Kidney glomerular epithelial cell (primary cell): ENCODE measurements at places on chromosomes 1 and 21.
A peak's percentile ranks its signal among the peaks of the same experiment; 100 is the strongest.

DNA sequence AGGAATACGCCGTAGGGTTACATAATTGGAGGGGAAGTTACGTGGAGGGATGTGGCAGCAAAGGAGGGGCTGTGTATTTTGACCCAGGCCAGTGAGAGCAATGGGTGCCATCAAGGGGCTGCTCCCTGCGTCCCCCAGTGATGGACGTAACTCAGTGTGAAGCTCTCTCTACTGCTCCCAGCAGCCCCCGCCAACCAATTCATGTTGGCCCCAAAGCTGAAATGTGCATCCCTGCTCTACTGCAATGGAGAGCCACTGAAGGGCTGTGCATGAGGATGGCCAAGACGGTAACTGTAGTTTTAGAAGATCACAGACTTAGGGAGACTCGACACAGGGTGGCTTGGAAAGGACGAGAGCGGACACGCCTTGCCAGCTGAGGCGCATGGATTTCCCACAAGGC, 38.3 kb downstream of the PGBD5 start:
- DNase-seq = no peak

DNA sequence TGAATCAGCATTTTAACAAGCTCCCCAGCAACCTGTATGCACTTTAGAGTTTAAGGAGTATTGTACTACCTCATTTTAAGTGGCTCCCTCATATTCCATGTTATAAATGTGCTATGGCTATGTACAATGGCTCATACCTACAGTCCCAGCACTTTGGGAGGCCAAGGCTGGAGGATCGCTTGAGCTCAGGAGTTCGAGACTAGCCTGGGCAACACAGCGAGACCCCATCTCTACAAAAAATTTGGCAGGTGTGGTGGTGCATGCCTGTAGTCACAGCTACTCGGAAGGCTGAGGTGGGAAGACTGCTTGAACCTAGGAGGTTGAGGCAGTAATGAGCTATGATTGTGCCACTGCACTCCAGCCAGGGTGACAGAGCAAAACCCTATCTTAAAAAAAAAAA, 40.2 kb downstream of the PGBD5 start:
- no peak for DNase-seq

- DNase-seq = no peak
These were observed 106.7 kb upstream of the SLC5A9 start for GRCh38 chr1:48115835-48116234.

GRCh38 chr1:185438936-185439335, 121.9 kb upstream of the IVNS1ABP start:
- no peak for DNase-seq

DNA sequence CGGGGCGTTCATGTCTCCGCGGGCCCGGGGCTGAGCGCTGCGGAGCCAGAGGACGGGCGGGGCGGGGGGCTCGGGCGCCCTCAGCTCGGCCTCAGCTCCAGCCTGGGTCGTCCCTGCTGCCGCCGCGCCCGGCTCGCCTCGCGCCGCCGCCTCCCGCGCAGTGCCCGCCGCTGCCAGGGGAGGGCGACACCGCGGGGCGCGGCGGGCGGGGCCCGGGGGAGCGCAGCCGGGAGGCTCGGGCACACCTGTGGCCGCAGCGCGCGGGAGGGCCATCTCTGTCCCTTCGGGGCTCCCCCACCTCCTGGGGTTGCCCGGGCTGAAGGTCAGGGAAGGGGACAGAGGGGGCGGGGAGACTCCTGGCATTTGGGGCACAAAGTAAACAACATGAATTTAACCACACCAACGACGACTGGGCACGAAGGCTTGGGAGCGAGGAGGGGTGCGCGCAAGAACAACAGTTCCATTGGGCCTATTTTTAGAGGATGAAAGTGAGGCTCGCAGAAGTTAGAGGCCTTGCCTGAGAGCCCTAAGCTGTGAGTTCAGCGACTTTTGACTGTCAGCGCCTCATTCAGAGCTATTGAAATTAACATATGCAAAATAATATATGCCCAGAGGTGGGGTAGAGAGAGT, at the start of gene FAM131C:
TSS of gene FAM131C (minus strand) at position 162 of the 630 bp plus-strand sequence. CDS start 209 bp downstream, outside the sequence.
- DNase-seq = no peak

- no peak for DNase-seq
These were observed 29.1 kb downstream of the SMYD2 start for GRCh38 chr1:214310010-214310409.

DNA sequence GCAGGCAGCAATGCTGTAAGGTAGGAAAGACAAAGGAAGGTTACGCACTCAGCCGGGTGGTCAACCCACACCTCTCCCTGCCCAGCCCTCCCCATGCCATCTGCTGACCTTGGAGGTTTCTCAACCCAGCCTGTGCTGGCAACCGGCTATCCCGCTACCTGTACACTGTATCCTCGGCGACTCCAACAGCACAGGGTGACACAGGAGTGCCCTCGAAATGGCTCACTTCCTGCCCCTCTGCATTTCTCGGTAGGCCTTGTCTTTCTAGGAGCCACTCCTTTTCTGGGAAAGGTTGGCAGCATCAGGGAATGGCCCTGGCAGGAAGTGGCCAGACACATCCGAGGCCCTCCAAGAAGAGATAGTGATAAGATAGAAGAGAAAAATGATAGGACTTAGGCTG, 124.0 kb downstream of the PROX1 start:
- DNase-seq = no peak

GRCh38 chr21:38349111-38349746, 92.4 kb downstream of the KCNJ15 start:
- DNase-seq = peak; percentile 87

- DNase-seq = no peak
These were observed 482.1 kb downstream of the RWDD3 start for GRCh38 chr1:95716097-95716496.

- DNase-seq = no peak
These were observed 16.7 kb upstream of the ACTRT2 start for GRCh38 chr1:3004285-3005205.

DNA sequence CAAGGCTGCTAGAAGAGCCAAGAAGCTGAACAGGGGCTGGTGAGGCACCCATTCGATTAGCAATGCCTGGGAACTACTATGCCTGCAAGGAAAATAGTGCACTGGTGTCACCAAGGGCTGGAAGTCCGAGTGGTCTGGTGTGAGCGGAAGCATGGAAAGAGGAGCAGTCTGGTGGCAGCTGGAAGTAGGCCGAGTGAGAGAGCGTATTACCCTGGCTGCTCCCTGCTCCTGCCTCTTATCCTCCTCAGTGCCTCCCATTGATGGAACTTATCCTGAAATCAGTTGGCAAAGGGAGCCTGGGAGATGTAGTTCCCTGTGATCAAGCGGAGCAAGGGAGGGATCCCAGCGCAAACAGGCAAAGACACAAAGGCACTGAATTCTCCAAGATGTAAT, 9.6 kb downstream of the SMAP2 start:
- DNase-seq = no peak

DNA sequence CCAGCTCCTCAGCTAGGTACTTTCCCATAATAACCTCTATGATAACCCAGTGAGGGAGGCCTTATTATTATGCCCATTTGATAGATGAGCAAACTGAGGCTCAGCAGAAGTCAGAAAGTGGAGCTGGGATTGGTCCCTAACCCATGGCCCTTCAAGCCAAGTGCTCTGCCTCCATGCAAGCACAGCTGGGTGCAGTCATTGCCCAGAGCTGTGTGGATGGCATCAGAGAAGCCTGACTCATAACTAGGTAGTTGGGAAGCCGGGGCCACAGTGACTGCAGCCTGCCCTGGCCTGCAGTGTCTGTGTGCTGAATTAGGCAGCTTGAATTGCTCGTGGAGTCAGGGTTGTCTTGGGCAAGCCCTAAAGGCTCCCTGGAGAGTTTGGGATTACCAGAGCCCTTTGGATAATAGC, 89.9 kb upstream of the SLC2A1 start:
- DNase-seq = no peak

DNA sequence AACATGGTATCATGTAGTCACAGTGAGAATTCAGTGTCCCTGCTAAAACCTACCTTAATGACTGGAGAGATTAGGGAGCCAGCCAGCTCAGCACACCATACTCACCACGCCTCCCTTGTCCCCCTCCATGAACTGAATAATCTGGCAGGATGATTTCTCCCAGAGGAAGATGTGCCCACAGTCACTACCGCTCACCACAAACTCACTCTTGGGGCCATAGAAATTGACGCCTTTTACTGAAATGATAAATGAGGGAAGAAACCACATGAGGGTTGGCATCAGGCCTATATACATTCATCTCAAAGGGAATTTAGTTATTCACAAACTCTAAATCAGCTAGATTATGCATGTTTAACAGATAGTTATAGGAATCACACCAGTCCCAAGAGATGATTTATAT, 17.4 kb downstream of the PEA15 start:
- no peak for DNase-seq

GRCh38 chr1:69163241-69163640, 404.5 kb upstream of the LRRC7 start:
- DNase-seq = no peak

GRCh38 chr1:229224308-229224707, 46.6 kb upstream of the RAB4A start:
- peak; percentile 23 for DNase-seq

DNA sequence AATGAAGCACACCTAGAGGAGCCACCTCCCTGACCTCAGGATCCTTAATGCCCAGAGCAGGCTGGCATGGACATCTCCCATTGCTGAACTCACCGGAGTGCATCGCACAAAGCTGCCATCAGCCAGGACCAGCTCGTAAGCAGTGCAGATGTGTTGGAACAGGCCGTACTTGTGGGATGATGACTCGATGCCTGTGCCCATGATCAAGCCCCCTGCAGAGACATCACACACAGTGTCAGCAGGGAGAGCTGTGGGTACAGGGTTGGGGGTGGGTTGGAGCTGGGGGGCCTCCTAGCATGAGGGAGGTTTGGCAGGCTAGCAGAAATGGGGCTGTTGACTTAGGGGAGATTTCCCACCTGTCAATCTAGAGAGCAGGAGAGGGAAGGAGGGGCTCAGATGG, 12.0 kb downstream of the DHCR24 start:
- no peak for DNase-seq

GRCh38 chr1:160439718-160440117, 39.4 kb downstream of the VANGL2 start:
- no peak for DNase-seq

DNA sequence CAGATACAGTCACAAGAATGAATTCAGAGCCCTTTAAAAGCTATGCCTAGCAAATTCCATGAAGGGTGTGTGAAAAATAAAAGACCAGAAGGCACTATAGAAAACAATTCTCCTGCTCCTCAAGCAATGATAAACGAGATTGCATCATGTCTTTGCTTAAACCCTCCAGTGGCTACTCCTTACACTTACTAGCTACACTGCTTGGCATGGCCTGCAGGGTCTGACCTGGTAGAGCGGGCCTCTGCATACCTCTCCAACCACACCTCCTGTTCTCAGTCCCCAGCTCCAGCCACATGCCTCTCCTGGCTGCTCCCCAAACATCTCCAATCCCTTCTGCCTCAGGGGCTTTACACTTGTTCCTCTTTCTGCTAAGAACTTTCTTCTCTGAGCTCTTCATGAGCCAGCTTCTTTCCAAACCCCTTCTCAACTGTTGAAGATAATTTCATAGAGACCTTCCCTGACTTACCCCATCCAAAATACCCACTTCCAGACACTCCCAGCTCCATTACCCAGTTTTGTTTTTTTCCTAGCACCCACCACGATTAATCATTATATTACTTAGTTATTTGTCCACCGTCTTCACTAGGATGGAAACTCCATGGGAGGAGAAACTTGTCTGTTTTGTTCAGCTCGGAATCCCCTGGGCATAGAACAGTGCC, 11.2 kb upstream of the CREG1 start:
- no peak for DNase-seq
